SIG-M5 (cell line): ENCODE measurements at places on chromosomes 3 and 15.

DNA sequence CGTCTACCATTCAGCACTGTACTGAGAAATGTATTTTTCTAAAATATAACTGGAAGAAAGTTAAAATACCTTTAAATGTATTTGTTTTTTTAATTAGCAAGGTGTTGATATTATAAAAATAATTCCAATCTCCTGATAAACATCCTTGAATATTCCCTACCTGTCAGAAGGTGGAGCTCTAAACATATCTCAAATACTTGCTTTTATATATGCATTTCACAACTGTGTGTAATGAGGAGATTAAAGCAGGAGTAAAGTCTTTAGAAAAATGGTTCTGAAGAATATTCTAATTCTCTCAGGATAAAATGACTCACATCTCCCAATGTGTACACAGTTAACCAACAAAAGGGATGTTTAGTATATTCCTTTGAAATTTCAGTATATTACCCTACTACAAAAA is 422.7 kb downstream of the PLCL2 start:
- no peak for DNase-seq

DNA sequence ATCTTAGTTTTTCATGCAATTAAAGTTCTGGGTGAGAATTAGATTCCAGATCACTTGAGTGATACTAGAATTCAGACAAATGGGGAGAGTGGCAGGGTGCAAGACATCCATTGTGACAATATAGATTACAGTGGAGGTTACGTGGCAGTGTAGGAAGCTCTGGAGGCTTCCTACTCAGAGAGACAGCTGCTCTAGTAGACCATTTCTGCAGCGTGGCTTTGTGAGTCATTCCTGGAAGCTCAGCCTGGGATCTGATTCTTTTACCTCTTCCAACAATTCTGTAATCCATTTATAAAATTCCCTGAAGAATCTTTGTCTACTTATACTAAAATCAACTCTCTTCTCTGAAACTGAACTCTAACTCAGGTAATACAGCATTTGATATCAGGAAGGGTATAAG is 90.4 kb upstream of the ASB14 start:
- DNase-seq: no peak

- no peak for DNase-seq
Observed at GRCh38 chr3:31166249-31166885, 271.9 kb upstream of the GADL1 start.

DNA sequence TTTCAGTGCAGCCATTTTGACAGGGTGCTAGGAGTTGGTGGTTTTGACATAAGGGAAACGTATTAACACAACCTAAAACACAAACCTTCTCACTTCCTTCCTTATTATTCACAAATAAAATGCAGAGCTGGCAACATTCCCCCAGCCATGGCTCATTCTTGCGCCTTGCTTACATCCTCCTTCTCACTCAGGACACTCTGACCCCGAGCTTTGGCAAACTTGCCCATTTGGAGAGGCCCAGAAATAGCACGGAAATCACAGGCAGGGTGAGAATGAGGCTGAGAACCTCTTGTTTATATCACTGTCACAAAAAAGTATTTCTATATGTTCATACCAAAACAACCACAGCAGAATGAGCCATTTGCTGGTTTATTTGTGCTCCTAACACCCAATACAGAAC is 244.3 kb downstream of the NTRK3 start:
- no peak for DNase-seq

GRCh38 chr15:78695046-78695671 is 54.1 kb upstream of the CHRNB4 start:
- no peak for DNase-seq

DNA sequence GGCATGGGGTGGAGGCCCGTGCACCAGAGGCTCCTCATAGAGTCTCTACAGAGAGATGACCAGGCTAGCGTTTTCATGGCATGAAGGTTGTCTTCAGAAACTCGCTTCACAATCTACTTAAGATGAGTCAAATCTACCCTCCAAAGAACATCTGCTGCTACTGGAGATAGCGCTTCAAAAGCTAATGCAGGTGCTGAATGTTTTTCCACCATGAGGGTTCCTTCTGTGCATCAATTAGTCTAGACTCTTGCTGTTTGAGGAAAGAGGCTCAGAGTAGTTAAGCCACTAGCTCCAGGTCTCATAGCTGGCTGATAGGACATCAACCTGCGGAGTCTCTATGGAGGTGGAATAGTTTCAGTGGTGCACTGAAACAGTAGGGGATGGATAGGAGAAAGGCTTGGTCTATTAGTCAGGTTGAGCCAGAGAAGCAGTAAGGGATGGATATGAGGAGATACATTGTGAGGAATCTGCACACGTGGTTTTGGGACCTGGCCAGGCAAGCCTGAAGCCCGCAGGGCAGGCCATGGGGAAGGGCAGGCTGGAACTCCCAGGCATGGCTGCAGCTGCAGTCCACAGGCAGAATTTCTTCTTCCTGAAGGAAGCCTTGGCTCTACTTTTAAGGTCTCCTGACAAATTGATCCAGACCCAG is 117.5 kb downstream of the APBA2 start:
- no peak for DNase-seq

DNA sequence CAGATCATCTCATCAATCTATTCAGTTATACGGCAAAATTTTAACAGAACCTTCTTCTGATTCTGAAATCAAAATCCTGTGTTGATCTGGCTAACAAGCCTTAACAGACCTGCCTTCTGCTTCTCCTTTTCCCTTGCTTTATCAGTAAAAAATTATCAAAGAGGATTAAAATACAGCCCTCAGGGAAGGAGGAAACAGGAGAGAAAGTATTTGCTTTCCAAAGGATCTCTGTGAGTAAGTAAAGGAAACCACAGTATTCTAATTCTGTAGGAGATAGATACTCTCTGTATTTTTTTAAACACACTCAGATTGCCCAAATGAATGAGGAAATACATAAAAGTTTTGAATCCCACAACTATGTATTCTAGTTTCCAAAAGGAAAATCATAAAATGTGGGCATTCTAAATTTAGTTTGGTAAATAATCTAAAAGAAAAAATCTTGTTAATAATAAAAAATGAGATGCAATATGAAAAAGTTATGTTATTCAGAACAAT is 221.8 kb downstream of the ZIC1 start:
- no peak for DNase-seq

DNA sequence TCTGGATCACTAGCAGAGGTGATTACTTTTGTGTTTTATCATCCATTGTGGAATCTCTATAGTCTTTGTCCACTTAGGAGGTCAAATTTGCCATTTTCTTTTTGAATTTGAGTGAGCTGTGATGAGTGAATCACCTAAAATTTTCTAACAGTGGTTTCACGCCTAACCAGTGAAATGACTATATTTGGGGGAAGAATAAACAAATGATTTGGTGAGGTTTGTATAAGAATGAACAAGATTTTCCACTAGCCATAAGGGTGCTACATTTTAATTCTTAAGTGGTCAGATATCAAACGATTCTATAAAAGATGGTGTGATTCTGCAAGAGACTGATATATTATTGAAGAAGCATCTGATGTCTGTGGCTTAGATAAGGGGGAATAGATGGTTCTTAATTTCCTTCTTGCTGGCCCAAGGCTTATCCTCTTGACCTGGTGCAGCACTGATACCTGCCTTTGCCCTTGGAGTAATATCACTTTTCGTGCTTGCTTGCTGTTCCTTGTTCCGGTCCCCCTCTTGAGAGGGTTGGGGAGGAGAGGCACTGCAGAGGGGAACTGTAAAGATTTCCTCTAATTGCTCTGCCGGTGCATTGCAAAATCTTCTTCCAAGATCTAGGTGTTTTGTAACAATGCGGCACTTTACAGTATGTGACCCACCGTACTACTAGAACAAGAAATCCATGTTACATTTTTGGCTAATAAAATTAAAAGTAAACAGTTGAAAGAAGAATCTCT is 14.5 kb downstream of the C3orf20 start:
- no peak for DNase-seq

DNA sequence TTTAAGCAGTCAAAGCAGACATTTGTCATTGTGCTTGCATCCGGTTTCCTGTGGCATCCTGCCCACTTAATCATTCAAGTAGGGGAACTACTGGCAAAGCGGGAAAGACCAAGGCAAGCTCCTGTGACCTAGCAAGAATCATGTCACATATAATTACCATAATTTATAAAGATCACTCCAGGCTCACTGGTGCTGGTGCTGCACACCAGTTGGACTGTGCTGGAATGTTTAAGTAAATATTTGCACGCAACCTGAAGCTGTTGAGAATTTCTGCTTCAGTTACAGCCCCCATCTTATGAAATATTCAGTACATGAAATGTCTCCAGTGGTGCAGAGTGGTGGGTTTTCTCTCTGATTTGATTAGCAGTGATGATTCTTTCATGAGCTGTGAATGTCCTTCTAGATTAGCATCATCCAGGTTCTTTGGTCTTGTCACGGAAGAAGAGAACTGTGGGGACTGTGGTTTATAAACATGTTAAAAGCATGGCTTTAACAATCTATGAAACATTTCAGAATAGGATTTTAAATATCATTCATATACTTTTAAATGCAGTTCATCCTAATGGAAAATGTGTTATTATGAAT is 621.3 kb upstream of the EPHA6 start:
- no peak for DNase-seq

- no peak for DNase-seq
Observed at GRCh38 chr3:120506076-120506827, 55.5 kb upstream of the FSTL1 start.

- no peak for DNase-seq
Observed at GRCh38 chr3:105656651-105657504, 211.9 kb downstream of the CBLB start.
